M059J (cell line): ENCODE measurements at places on chromosomes 3 and 15.

GRCh38 chr3:33211444-33211843 is 7.2 kb downstream of the SUSD5 start:
- DNase-seq: peak; percentile 93

GRCh38 chr3:42851228-42851834 is 24.3 kb downstream of the CYP8B1 start:
- no peak for DNase-seq

DNA sequence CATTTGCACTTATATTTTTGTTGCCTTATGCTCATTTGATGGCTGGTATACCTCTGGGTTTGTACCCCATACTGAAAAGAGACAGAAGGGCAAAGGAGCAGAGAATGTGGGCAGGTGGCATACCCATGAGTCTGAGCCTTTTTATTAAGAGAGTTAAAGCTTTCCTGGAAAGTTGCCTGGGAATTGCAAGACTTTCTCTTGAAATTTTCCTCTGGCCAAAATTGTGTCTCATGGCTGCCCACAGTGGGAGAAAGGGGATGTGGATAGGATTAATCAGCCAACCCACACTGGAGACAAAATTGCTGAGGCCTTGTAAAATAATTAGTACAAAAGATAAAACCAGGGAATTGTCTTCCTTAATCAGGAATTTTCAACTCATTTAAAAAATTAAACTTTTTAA is 8.2 kb upstream of the NMD3 start:
- peak; percentile 30 for DNase-seq

DNA sequence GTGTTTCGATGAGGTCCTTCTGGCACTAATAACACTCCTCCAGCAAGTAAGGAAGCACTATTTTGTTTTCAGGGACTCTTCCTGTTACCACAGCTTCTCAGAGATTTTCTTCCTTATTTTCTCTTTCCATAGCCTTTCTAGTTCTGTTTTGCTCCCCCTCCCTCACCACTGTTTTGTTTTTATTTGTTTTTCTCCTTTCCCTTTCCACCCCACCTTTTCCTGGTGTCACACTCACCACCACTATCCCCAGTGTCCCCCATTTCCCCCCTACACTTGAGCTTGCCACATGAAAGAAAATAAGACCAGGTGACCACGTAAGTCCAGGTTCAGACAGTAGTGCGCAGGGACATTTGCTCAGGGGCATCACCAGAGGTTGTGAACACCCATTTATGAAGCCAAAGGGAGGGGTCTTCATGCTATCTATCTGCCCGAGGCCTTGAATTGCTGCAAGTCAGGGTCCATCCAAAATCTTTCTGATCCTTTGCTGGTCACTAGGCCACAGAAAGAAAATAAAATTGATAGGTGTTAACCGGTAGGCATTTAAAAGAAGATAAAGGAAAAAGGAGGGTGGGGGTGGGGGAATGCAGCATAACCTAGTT is 1.4 kb upstream of the RFTN1 start:
- no peak for DNase-seq

- DNase-seq: no peak
Measured at GRCh38 chr15:90620379-90621067, 90.8 kb downstream of the CRTC3 start.

DNA sequence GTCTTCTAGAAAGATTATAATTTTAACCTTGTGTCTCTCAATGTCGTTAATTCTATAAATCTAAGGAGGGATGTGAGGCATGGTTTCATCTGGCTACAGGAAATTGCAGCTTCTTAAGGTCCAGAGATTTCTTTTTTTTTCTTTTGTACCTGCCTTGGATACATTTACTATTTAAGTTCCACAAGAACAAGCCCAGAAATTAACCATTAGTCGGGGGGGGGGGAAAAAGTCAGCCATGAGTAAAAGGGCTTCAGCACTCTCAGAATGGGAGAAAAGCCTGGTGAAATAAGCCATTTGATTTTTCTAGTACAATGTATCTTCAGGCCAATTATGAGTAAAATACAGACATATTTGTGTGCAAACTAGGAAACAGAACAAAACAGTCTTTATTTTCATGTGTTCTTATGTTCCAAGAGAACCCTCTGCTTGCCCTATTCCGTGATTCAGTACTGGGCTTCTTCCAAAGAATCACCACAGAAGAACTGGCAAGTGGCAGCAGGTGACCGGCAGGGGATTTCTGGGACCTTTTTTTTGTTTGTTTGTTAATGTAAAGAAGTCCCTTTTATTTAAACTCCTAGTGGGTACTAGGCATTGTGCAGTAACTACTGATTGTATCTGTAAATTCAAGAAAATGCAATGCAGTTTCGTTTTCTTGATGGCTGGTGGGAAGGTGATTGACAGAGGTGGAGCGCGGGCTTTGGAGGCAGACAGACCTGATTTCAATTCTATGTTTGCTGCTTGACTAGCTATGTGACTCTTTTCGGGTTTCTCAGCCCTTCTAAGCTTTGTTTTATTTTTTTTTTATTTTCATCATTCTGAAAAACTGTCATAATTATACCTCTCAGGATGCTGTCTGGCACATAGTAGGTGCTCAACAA is 82.5 kb downstream of the PEX5L start:
- DNase-seq: no peak

GRCh38 chr3:9770276-9770812 is 597 bp upstream of the CAMK1 start:
- DNase-seq: no peak

DNA sequence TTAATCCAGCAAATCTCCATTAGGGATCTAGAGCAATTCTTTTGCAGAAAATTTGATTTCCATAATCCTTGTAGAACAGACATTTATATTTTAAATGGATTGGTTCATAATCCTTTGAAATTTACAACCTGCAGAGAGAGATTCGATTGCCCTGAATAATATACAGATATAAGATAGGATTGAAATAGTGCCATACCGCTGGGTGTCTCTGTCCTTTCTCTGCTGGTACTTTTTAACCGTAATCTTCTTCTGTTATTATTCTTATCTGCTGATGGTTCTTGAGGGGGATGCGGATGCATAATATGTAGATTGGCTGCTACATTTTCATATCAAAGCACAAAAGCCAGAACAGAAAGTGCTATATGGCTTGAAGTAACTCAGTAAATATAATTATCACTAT is 182.2 kb downstream of the CFAP20DC start:
- no peak for DNase-seq

DNA sequence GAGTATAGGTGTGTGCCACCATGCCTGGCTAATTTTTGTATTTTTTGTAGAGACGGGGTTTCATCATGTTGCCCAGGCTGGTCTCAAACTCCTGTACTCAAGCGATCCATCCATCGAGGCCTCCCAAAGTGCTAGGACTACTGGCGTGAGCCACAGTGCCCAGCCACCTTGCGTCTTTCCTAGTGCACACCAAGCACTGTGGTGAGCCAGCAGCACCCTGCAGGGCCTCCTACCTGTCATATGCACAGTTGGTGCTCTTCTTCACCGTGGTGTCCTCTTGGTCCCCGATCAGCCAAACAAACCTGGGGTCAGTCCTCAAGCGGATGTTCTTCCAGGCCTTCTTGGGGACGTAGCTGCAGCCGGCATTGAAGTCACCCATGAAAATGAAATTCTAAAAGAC is 13.2 kb downstream of the DNASE1L3 start:
- no peak for DNase-seq

- peak; percentile 58 for DNase-seq
Measured at GRCh38 chr15:99963096-99963825, 230.0 kb upstream of the LYSMD4 start.

- DNase-seq: peak; percentile 99
Measured at GRCh38 chr3:172317984-172318383, 130.3 kb downstream of the GHSR start.

- no peak for DNase-seq
Measured at GRCh38 chr15:59924096-59924495, 80.0 kb upstream of the FOXB1 start.

GRCh38 chr15:70955151-70955550 is 62.5 kb downstream of the LRRC49 start:
- DNase-seq: peak; percentile 85
